GM20000 (cell line): ENCODE measurements at places on chromosomes 4 and X.

DNA sequence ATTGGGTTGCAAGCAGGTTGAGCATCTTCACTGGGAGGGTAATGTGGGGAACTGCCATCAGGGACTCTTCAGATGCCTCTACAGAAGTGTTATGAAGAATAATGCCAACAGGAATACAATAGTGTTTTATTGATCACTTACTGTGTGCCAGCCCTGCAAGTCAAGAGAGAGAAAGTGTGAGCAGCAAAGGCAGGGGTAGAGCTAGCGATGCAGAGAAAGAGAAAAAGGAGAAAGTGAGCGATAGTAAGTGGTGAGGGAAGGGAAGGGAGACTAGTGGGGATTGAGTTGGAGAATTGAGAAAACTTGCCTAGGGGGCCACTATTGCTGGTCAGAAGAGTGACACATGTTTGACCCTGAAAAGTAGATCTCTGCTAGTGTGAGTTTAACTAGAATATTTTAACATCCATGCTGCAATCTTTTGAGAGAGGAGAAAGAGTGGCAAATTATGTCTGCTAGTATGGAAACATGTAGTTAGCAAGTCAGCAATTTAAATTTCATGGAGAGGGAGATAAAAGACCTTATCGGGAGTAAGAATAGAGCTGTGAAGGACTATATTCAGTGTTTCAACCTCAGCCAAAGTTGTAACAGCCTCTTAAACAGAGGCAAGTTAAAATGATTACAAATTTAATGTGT is 12.2 kb downstream of the AFF1 start:
- no peak for DNase-seq

- DNase-seq = no peak
Measured at GRCh38 chr4:141376769-141377168, 156.1 kb downstream of the ZNF330 start.

GRCh38 chrX:103734125-103734760 is 23.5 kb downstream of the TMEM31 start:
- DNase-seq = no peak

GRCh38 chrX:20530406-20530921 is 263.8 kb upstream of the RPS6KA3 start:
- peak; percentile 14 for DNase-seq

GRCh38 chrX:136346506-136346905 is 45.7 kb downstream of the ADGRG4 start:
- DNase-seq = no peak

DNA sequence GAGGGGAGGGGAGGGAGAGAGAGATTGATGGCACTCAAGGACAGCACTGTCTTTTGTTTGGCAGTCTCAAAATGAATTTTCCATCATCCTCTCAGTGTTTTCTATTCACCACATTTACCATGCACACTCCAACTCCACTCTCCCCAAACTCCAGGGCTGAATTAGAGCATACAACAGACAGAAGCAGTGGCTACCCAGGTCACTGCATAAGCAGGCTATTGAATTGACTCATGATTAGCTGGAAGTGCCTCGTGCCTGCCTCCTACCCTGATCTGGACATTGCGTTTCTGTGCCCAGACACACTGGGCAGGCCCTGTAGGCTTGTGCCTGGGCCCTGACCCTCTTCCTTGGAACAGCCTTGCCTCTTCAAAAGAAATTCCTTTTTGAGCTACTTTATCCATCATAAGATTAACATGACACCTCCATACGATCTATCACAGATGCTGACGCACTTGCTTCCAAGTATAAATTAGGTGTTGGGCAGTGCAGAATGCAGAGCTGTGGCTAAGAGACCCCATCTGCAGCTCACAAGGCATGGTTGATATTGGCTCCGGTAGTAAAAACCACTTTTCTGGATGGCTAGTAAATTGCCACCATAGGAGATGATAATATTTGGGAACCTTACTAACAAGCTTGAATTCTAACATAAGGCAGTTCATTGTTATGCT is 752.9 kb downstream of the RPA4 start:
- DNase-seq = no peak

DNA sequence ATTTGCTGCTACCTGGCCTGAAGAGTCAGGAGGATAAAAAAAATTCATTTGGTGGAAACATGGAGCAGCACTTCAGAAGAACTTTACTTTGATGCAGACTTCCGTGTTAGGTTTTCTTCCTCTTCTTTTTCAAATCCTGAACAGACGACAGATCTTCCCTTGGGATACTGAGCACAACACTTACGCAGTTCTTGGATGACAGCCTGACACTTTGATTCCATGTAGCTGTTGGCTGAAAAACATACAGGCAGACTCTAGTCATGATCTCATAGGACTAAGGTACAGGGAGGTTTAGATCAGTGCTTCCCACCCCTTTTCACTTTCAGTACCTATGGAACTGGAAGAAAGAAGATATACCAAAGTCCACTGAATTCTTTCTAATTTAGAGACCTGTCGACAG is 9.2 kb downstream of the CMC4 start:
- DNase-seq = no peak

GRCh38 chr4:41154814-41155177 is 59.5 kb downstream of the APBB2 start:
- DNase-seq = no peak

DNA sequence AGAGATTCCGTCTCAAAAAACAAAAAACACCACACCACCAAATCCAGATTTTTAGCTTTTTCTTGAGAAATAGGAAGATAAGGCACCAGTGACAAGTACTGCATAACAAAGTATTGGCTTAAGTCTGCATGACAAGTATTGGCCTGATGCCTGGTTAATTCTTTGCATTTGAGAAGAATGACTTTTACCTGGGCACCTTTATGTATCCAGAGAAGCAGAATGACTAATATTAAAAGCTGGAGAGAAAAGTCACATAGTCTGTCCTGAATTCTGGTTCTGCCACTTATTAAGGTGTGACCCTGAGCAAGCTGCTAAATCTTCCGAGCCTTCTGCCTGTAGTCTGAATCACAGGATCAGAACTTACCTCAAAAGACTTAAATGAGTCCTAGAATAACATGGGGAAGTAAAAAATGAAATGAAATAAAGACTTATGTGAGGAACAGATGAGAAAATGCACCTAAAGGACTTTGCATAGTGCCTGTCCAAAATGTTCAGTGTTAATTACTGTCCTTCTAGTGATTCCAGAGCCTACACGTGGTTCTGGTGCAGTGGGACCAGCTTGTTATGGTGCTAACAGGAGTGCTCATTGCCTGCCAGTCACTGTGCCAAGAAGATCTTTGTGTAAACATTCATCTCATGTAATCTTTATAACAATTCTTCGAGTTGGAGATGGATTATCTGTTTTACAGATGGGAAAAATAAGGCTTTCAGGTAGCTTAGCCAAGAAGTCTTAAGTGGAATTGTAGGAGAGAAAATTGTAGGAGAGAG is 31.6 kb downstream of the UGDH start:
- DNase-seq = no peak

- no peak for DNase-seq
Measured at GRCh38 chr4:151862766-151863165, 102.0 kb upstream of the GATB start.

GRCh38 chr4:84669201-84669600 is 86.3 kb downstream of the CDS1 start:
- DNase-seq = peak; percentile 18

DNA sequence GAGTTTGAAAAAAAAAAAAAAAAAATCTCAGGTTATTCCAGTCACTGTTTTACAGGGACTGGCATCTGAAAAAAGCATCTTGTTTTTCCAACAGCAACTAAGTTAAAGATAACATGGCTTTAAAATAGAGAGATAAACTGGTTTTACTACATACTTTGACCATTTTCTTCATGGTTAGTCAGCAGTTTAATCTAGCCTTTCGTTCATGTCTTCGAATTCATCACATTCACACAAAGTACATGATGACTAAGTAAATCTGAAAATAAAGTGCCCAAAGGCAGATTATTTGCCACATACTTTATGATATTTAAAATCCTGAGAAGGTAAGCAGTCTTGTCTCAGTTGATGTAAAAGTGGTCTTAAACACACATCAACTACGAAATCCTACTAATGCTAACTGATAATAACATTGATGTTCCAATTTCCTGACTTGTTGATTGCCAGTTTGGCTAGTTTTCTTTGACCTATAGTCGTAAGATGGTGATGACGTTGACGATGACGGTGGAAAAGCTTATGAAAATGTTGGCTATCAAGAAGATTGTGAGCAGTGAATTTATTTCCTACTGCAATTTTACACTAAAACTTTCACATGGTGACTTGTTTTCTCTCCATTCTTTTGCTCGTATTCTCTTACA is 540.5 kb upstream of the BOD1L1 start:
- DNase-seq = no peak

DNA sequence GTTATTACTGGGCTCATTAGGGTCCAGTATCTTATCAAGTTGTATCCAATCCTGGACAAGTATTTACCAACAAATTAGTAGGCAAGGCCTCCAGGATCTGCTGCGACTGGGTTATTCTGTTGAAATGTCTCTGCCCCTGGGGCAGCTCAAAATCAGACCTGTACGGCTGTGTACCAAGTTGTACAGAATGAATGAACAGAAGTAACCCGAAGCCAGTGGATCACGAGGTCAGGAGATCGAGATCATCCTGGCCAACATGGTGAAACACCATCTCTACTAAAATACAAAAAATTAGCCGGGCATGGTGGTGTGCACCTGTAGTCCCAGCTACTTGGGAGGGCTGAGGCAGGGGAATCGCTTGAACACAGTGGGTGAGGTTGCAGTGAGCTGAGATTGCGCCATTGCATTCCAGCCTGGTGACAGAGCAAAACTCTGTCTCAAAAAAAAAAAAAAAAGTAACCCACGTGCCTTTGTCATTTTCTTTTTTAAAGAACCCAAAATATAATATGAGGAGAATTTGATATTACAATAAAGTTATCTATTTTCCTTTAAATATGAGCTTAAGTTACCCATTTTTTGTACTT is 127.3 kb downstream of the CBR4 start:
- no peak for DNase-seq

GRCh38 chr4:184420881-184421416 is 53.4 kb downstream of the IRF2 start:
- DNase-seq = peak; percentile 55

GRCh38 chrX:8405631-8406030 is 59.0 kb upstream of the VCX3B start:
- DNase-seq = no peak

- DNase-seq = no peak
Measured at GRCh38 chr4:122668241-122668640, 47.4 kb upstream of the IL21 start.

GRCh38 chr4:151538963-151539362 is 130.0 kb downstream of the FHIP1A start:
- DNase-seq = no peak

- DNase-seq = no peak
Measured at GRCh38 chr4:52368895-52369294, 290.2 kb downstream of the USP46 start.

GRCh38 chr4:73375328-73375741 is 28.8 kb upstream of the ALB start:
- no peak for DNase-seq

DNA sequence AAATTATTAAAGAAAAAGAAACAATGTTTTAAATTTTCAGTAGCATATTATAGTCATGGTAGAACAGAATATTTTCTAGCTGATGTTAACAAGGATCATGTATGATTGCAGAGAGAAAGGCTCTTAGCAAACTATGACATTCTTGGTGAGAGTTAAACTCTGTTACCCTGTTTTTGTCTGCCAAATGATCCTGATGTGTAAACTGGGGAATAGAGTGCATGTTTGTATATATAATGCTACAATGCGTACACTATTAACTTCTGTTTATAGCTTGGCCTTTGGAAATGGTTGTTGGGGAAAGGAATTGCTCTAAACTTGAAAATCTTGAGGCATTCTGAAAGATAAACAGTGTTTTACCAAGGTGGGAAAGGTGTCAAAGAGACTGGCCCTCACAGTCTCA is 292.7 kb downstream of the ARHGAP24 start:
- no peak for DNase-seq

- DNase-seq = no peak
Measured at GRCh38 chrX:132676561-132677186, 187.8 kb upstream of the MBNL3 start.

DNA sequence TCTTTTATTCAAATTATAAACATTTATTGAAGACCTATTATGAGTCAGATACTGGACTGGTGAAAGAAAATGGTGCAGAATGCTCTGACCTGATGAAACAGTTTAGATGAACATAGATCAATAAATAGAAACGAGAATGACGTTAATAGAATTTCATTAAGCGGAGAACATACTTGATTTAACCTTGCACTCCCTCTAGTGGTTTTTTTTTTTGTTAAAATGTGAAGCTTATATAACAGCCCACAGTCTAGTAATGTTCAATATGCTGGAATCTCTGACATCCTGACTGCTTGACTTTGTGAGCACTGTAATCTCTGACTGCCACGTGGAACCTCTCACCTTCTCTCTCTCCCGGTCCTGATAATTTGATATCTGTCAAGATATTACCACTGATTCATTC is 32.3 kb downstream of the HDAC8 start:
- no peak for DNase-seq

DNA sequence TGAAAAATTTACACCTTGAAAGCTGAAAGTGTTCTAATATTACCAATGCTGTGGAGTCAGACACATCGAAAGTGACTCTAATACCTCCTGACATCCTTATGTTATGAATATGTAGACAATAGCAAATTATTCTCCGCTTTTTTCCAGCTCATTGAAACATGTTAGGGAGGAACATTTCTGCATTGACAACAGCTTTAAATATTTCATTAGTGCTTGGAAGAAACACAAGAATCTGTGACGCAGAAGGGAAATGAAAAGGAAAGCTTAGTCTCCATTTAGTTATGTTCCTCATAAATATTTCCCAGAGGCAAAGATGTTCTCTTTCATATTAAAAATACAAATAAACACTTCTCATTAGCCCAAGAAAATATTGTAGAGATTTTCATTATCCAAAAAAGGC is 55.8 kb upstream of the CD99 start:
- no peak for DNase-seq

- DNase-seq = no peak
Measured at GRCh38 chrX:115946059-115946458, 224.5 kb upstream of the AGTR2 start.

DNA sequence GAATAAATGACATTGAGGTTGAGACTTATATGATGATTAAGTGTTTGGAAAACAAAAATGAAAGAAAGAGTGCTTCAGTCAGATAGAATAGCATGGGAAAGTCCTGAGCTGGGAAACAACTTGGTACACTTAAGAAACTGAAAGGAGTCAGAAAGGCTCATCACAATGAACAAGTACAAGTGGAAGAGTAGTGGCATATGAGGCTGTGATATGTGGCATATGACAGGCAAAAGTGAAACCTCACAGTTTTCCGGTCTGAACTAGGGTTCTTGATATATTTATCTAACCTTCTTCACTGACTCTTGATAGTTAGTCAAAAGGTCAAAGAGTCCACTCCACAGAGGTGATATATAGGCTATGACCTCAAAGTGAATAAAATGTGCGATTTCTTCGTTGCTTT is 537.1 kb upstream of the CXorf51A start:
- DNase-seq = no peak

- no peak for DNase-seq
Measured at GRCh38 chr4:133372699-133373098, 223.6 kb downstream of the PCDH10 start.

DNA sequence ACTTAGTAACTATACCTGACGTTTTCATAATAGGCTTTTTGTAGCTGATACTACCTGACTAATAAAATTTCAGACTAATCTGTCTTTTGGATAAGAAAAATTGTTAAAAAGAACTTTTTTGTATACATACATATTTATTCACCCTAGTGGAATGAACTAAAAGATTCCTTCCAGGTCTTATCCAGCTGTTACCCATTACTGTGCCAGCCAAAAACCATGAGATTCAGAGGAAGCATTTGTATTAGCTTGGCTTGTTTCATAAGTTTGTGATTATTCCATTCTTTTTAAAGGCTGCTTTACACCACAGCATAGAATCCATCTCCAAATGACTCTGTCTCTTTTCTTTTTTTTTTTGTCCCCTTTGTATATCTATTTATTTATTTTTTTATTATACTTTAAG is 149.4 kb downstream of the FAT4 start:
- no peak for DNase-seq
